ENCODE measurements at places on chromosomes 13 and 19.
A peak's percentile ranks its signal among the peaks of the same experiment; 100 is the strongest.

DNA sequence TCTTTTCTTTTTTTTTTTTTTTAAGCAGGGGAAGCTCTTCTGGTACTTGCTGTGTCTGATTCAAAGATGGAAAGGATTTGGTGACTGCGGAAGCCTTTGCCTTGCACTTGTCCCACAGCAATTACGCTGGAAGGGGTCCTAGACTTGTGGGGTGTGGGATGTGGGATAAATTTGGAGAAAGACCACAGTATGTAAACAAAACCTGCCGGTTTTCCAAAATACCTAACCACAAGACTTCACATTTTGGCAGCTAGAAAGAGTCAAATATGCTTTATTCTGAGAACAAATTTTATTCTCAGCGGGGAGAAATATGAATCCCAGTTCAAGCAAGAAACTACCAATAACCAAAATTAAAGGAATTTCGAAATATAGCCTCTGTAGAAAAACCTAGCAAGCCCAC lies 176.5 kb downstream of the SPRY2 start:
- DNase-seq, result no peak

GRCh38 chr13:66803013-66803807 lies 426.9 kb downstream of the PCDH9 start:
- DNase-seq, result no peak

GRCh38 chr13:101811881-101812280 lies 359.4 kb downstream of the ITGBL1 start:
- no peak for DNase-seq

DNA sequence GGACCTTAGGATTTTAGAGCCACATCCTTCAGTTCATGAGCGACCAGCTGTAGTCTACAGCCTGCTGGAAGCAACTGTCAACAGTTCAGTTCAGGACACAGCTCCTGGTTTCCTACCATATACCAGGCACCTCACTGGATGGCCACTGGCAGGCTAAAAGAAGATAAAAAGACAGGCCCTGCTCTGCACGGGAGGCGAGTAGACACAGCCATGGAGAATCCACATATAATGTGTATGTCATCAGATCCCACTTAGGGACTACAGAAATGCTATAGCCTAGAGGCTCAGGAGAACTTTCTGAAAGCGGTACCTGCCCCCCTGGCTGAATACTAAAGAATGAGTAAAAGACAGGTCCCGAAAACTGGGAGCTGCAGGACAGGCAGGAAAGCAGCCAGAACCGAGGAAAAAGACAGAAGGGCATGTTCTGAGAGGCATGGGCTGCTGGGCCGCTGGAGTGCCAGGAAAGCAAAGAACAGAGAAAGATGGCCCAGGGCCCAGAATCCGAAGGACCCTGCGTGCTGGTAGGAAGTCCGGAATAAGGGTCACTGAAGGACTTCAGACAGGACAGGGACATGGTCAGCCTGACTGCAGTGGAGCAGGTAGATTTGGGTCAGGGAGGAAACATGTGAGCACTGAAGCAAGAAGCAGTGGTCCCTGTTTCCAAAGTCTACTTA lies 23.5 kb downstream of the DZIP1 start:
- DNase-seq, result no peak

DNA sequence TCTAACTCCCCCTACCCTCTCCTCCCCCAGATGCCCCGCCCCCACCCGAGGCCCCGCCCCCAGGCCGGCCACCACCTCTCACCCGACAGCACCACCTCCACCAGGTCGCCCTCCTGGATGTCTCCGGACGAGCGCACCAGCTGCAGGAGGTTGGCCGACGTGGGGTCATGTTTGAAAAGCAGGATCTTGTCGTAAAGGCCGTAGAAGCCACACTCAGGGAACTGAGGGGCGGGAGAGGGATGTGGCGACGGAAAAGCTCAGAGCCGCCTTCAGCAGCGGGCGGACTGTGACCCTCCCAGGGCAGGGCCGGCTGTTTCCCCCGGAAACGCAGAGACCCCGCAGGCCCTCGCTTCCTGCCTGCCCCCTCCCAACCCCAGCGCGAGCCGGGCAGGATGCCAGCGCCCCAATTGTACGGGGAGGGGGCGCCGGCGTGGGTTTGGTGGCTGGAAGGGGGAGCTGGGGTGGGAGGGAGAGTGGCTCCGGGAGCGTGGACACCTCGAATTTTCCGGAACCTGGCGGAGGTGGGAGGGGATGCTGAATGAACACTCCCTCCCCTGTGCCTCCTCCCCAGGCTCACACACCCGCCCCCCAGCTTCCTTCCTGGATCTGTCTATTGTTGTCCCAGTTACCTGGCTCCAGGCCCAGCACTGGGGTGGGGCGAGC lies 3.0 kb downstream of the PRKD2 start:
- DNase-seq, result peak; percentile 90

DNA sequence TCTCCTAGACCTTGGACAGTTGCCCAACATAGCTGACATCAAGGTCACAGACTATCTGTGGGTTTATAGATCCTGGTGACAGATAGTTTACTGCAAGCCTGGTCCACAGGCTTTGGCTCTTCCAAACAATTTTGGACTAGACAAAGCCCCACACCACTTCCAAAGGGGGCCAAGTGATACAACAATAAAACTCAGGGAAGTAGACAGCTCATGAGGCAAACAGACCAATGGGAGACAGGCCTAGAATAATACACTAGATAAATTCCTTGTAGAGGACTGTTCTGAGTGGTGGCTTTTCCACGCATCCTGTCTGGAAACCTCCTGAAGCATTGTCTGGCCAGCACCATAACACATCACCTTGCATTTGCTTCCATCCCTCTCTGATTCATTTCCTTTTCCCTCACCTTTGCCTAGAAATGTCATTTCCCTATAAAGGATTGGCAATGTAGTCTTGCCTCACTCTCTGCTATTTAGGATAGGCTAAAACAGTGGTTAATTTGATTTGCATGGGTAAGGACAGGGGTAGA lies 284.2 kb downstream of the POU4F1 start:
- no peak for DNase-seq

- no peak for DNase-seq
Observed at GRCh38 chr13:32501064-32501463, 37.5 kb downstream of the N4BP2L2 start.

- DNase-seq, result no peak
Observed at GRCh38 chr19:48770266-48770665, 14.9 kb downstream of the FGF21 start.

- no peak for DNase-seq
Observed at GRCh38 chr13:98492335-98493041, 84.4 kb downstream of the STK24 start.

DNA sequence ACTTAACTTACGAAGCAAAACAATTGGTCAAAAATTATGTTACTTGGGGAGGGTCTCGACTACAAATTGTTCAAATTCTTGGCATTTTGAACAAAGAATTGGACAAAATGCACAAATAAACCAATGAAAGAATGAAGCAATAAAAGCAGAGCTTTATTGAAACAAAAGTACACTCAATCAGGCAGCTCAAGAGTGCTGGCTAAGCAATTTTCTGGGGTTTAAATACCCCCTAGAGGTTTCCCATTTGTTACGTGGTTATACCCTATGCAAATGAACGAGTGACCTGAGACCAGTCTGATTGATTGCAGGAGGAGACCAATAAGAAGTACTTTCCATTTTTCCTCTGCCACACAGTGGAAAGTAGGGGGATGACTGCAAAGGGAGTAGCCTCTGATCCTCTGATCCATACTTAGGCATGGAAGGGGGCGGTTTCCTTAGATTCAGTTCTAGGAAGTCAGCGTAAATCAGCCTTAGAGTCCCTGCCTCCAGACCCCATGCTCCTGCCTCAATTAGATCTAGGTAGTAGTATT lies 228.6 kb downstream of the EFNB2 start:
- DNase-seq, result no peak

DNA sequence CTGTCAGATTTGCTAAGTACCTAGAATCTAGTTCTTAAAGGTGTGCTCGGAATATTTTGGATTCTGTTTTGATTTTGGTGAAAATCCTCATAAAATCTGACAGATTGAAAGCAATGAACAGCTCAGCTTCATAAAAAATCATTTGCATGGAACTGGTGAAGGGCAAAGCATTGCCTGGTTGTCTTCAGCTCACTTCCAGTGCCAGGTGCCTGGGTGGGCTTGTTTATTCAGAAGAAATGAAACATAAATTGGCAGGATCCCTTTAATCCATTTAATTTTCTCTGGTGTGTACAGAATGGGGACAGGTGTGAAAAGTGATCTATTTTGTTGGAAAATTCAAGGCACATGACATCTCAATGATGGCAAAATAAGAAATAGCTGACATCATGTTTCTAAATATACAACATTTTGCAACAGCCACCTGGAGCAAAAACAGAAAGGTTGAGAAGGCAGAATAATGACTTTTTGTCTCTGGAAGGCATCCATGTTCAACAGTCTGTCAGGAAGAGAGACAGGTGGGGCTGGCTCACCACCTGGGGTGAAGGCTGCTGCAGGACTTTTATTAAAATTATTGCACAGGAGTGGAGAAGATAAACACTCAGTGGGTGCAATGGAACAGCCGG lies 52.2 kb downstream of the RFC3 start:
- no peak for DNase-seq

DNA sequence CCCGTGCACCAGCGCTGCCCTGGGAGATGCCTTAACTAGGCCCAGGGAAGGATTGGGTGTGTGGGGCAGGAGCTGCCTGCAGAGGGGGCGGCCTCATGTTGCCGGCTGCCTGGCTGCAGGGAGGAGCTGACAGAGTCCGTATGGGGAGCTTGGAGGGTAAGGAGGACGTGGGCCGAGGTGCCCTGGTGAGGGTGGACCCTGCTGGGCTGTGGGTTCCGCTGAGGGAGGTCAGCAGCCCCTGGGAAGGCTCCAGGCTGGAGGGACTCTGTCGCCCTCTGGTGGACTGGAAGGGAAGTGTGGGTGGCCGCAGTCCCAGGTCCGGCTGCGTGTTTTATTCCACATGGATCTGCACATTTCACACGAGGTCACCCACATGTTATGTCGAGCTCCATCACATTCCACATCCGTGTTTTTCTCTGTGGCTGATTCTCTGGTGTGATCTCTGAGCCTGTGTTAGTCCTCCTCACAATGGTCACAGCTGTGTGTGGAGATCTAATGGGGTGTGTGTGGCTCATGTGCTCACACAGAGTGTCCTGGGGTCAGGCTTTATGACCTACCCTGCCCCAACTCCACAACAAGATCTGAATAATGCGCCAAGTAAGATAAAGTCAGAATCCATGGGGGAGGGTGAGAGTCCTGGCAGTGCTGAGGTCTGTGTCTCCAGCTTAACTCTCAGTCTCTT lies 1.8 kb upstream of the CEACAM8 start:
- peak; percentile 40 for DNase-seq

GRCh38 chr19:45280471-45280961 lies 29.4 kb downstream of the MARK4 start:
- no peak for DNase-seq

- DNase-seq, result no peak
Observed at GRCh38 chr13:20673715-20674114, 29.8 kb upstream of the IL17D start.

- no peak for DNase-seq
Observed at GRCh38 chr19:41479757-41480191, 36.8 kb downstream of the ERICH4 start.
